Lung (tissue), 17 donors: ENCODE measurements at places on chromosomes 13 and 19. TPM values are rescaled to one million over a fixed set of nuclear protein-coding genes. Genes with fewer than 3 reads are reported as not detected.
A peak's percentile ranks its signal among the peaks of the same experiment; 100 is the strongest.

The KLK15 gene
- not detected for total RNA-seq

DNA sequence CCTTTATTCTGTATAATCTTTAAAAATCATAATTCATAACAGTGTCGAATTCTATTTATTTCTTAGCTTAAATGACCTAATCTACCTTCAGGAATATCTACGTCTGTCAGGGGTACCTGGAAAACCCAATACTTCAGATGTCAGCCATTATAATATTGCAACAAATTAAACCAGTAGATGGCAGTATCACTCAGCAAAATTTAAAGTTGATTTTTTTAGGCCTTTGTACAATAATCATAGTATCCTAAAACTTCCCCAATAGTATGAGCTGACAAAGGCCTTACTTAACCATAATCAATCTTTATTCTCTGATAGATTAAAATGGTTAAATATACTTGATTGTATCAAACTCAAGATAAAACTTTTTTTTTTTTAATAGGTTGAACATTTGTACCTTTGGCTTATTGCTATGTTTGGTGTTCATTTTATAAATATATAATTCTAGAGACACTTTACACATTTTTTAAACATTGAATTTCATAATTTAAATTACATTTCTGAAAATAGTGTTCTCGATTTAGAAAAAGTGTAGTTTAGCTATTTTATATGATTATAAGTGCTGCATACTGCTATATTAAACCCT lies 830.2 kb upstream of the SPRY2 start:
- no peak overlapping the region for H3K4me3 ChIP-seq
- no peak overlapping the region for H3K27ac ChIP-seq
- no peaks in the 10 kb centered on the region for H3K27me3 ChIP-seq
- no peaks in the 10 kb centered on the region for H3K4me1 ChIP-seq

DNA sequence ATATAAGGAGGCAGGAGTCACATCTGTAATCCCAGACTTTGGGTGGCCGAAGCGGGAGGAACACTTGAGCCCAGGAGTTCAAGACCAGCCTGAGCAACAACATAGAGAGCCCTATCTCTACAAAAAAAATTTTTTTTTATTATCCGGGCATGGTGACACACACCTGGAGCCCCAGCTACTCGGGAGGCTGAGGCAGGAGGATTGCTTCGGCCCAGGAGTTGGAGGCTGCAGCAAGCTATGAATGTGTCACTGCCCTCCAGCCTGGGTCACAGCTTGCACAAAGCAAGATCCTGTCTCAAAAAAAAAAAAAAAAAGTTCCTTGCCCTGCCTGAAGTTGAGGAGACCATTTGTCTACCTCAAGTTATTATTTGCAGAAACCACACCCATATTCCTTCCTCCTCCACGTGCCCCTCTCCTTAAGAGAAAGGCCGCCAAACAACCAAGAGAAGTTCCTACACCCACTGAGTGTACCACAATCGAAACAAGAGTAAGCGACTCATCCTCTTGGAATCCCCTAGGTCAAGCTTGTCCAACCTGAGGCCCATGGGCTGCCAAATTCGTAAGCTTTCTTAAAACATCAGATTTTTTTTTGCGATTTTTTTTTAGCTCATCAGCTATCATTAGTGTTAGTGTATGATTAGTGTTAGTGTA lies 2.2 kb downstream of the ABCC4 start:
- peaks cover 2% of the 10 kb centered on the region for H3K36me3 ChIP-seq
- no peaks in the 10 kb centered on the region for H3K4me1 ChIP-seq
- H3K4me3 ChIP-seq, result no peak overlapping the region
- H3K27ac ChIP-seq, result peak overlapping the region; percentile 62
- H3K27me3 ChIP-seq, result no peaks in the 10 kb centered on the region
- no peak for DNase-seq

- DNase-seq, result no peak
- H3K4me1 ChIP-seq, result no peaks in the 10 kb centered on the region
- no peak overlapping the region for H3K27ac ChIP-seq
- H3K27me3 ChIP-seq, result no peaks in the 10 kb centered on the region
Measured at GRCh38 chr19:1867349-1867724, 4.0 kb upstream of the KLF16 start.

DNA sequence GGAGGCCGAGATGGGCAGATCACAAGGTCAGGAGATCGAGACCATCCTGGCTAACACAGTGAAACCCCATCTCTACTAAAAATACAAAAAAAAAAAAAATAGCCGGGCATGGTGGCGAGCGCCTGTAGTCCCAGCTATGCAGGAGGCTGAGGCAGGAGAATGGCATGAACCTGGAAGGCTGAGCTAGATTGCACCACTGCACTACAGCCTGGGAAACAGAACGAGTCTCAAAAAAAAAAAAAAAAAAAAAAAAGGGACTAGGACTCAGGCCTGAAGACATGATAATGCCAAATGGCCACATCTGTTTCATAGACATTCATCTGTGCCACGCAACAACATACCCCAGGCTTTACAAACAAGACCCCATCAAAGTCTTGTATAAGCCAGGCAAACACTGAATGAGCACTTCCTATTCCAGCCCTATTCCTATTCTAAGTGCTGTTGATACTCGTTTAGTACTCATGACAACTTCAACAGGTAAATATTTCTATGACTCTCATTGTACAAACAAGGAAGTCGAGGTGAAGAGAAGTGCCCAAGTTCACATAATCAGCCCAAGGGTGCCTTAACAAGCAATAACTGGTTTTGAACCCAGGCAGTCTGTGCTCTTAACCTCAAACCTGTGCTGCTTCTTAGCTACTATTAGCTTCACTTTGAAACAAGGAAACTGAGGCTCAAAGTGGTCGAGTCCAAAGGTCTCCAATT lies 1.7 kb downstream of the B9D2 start:
- peak overlapping the region; percentile 99 for H3K27ac ChIP-seq
- peaks cover 6% of the 10 kb centered on the region for H3K4me1 ChIP-seq
- H3K36me3 ChIP-seq, result no peaks in the 10 kb centered on the region
- no peak overlapping the region for H3K4me3 ChIP-seq

DNA sequence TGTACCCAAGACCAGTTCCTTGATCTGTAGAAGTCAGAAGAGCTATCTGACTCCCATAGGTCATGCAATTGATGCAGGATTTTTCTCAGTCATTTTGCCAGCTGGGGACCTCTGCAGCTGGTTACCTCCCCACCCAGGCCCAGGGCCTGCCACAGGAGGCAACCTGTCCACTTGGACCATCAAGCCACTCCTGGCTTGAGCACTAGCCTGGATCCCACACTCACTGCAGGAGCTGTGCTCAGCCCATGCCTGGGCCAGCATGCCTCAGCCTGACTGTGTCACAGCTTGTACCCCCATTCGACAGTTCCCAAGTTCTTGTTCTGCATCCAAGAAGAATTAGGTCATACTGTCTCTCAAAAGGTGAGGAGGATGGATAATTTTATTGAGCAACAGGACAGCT lies 189.4 kb downstream of the PCDH17 start:
- H3K27me3 ChIP-seq, result no peaks in the 10 kb centered on the region
- no peak overlapping the region for H3K4me3 ChIP-seq
- H3K36me3 ChIP-seq, result no peaks in the 10 kb centered on the region
- no peak overlapping the region for H3K27ac ChIP-seq
- no peak for DNase-seq
- H3K4me1 ChIP-seq, result no peaks in the 10 kb centered on the region

The LRRC63 gene
- 0.83 TPM for total RNA-seq

The GPC5 gene
- 8.1 TPM for total RNA-seq

The RASGRP4 gene
- total RNA-seq, result 12.9 TPM

- no peaks in the 10 kb centered on the region for H3K4me1 ChIP-seq
- no peaks in the 10 kb centered on the region for H3K36me3 ChIP-seq
- H3K27ac ChIP-seq, result no peak overlapping the region
Measured at GRCh38 chr13:29081036-29081435, 260.9 kb downstream of the MTUS2 start.

The RGL3 gene
- total RNA-seq, result 35.2 TPM

The KRTDAP gene
- not detected for total RNA-seq

- H3K27ac ChIP-seq, result no peak overlapping the region
- no peaks in the 10 kb centered on the region for H3K36me3 ChIP-seq
- H3K4me1 ChIP-seq, result peaks cover 5% of the 10 kb centered on the region
- no peak for DNase-seq
Measured at GRCh38 chr19:37951816-37952210, 44.8 kb downstream of the SIPA1L3 start.

DNA sequence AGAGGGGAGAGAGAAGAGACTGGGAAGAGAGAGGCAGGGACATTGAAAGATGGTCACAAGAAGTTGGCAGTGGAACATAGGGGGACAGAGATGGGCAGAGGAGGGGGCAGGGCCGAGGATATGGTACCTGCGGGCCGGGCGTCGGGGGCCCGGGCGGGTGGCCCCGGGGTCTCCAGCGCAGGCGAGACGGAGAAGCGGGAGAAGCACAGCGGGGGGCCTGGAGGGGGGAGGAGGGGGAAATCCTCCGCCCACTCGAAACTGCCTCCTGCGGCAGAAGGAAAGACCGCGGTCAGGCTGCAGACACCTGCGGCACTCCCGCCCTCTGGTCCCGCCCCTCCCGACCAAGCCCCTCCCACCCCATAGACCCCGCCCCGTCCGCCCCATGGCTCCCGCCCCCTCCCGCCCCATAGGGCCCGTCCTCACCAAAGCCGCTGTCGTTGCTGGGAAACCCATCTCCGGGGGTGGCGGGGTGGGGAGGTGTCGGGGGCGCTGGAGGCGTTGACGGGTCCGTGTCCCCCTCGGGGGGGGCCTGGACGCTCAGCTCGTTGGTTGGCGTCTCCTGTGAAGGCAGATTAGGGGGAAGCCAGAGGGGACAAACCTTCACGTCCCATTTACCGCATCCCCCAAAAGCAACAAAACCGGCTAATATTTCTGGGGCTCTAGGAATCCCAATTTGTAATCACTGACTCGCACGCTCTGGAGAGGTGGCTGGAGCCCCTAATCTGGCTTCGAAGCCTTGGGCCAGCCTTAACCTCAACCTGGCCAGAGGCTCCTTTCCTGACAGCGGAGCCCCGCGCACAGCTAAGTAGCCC lies 20.4 kb downstream of the LMTK3 start:
- H3K27ac ChIP-seq, result no peak overlapping the region
- DNase-seq, result no peak
- no peak overlapping the region for H3K4me3 ChIP-seq
- peaks cover 29% of the 10 kb centered on the region for H3K27me3 ChIP-seq

DNA sequence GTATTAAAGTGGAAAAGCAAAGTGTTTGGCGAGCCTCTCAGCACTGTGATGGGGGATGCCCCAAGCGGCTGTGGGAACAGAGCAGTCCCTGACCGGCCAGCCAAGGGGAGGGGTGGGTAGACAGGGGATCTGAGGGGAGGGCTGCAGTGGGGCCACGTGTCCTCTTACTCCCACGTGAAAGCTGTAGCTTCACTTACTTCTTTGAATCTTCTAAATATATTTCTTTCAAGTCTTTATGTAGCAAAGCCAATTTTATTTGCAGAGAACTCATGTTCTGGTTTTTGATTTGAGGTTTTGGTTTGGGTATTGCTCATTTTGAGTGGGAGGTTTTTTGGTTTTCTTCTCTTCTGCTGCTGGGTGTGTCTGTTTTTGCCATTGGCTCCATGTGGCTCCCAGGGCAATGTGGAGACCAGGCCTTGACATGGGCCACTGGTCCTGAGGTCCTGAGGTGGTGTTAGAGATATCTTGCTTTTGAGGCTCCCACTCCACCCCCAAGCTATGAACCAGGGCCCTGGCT lies 17.7 kb upstream of the OVOL3 start:
- no peak for DNase-seq
- H3K27ac ChIP-seq, result no peak overlapping the region
- H3K36me3 ChIP-seq, result no peaks in the 10 kb centered on the region

- H3K27me3 ChIP-seq, result no peaks in the 10 kb centered on the region
- H3K27ac ChIP-seq, result no peak overlapping the region
- no peak overlapping the region for H3K4me3 ChIP-seq
- H3K36me3 ChIP-seq, result no peaks in the 10 kb centered on the region
Measured at GRCh38 chr19:10421240-10422045, 1.1 kb downstream of the PDE4A start.

The TUBB4A gene
- 2.1 TPM for total RNA-seq

GRCh38 chr19:34985249-34986022 lies 14.7 kb upstream of the GRAMD1A start:
- no peaks in the 10 kb centered on the region for H3K27me3 ChIP-seq
- peaks cover 3% of the 10 kb centered on the region for H3K4me1 ChIP-seq
- no peak overlapping the region for H3K4me3 ChIP-seq
- peak; percentile 58 for DNase-seq
- no peak overlapping the region for H3K27ac ChIP-seq

The SAMD4B gene
- total RNA-seq, result 91.1 TPM

The A1BG gene
- 16.4 TPM for total RNA-seq

The IGFL3 gene
- total RNA-seq, result not detected

The C19orf67 gene
- 0.37 TPM for total RNA-seq

- H3K27ac ChIP-seq, result no peak overlapping the region
- no peak for DNase-seq
- H3K4me1 ChIP-seq, result no peaks in the 10 kb centered on the region
- H3K36me3 ChIP-seq, result peaks cover 2% of the 10 kb centered on the region
- no peaks in the 10 kb centered on the region for H3K27me3 ChIP-seq
- no peak overlapping the region for H3K4me3 ChIP-seq
Measured at GRCh38 chr19:16883522-16883921, 5.3 kb upstream of the F2RL3 start.

The PARP4 gene
- total RNA-seq, result 61.1 TPM

The MYO1F gene
- 100 TPM for total RNA-seq

The NXNL1 gene
- not detected for total RNA-seq

DNA sequence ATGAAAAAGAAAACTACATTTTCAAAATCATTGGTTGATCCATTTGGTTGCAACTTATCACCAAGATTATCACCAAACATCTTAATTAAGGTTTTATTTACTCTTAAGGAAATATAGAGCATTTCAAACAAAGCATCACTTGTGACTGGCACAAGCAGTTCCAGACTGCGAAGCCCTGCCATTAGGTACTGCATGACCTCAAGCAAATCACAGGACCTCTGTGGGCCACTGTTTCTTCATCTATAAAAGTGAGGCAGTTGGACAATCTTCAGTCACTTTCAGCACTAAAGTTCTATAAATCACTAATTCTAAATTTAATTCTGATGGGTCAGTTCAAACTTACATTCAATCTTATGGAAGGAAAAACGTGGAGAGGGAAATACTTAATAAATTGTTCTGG lies 2.0 kb downstream of the ELF1 start:
- no peak overlapping the region for H3K27ac ChIP-seq
- no peak overlapping the region for H3K4me3 ChIP-seq
- H3K27me3 ChIP-seq, result no peaks in the 10 kb centered on the region
- no peaks in the 10 kb centered on the region for H3K4me1 ChIP-seq

DNA sequence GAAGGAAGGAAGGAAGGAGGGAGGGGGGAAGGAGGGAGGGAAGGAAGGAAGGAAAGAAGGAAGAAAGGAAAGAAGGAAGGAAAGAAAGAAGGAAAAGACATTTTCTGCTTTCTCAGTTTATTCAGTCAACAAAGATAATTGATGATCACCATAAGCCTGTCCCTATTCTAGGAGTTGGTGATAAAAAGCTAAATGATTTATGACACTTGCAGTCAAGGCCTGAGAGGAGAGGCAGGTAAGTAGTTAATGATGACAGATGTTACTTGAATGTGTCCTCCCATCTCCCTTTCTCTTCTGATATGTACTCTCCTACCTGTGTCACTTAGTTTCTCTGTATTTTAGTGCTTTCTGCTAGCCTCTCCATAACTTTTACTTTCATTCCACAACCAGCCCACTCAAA lies 141.3 kb downstream of the SLITRK6 start:
- no peak overlapping the region for H3K27ac ChIP-seq
- H3K36me3 ChIP-seq, result no peaks in the 10 kb centered on the region
- no peak for DNase-seq
- H3K4me1 ChIP-seq, result no peaks in the 10 kb centered on the region
- H3K27me3 ChIP-seq, result no peaks in the 10 kb centered on the region
- no peak overlapping the region for H3K4me3 ChIP-seq

The SBK3 gene
- total RNA-seq, result 1.2 TPM

The SAFB gene
- 88.2 TPM for total RNA-seq

GRCh38 chr19:51639916-51640315 lies 6.7 kb downstream of the SIGLEC14 start:
- H3K4me1 ChIP-seq, result no peaks in the 10 kb centered on the region
- no peak overlapping the region for H3K27ac ChIP-seq
- H3K36me3 ChIP-seq, result no peaks in the 10 kb centered on the region
